ENCODE measurements at places on chromosomes 7 and 10.

DNA sequence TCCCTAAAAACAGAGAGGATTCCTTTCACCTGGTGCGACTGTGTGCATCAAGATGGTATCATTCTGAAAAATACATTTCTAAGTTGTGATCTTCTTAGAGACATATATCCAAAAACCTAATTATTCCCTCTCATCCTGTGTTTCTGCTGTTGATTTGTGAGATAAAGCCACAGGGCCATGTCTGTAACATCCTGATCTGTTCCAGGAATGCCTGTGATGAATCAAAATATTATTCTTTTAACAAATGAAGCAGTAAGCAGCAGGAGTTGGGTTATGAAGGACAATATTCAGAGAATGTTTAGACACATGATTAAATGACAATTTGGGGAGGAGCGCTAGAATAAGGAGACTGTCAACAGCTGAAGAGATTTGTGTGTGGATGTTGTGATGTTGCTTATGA is 731.4 kb downstream of the KCNMA1 start:
- no peak for DNase-seq

GRCh38 chr10:23702977-23703414 is 264.1 kb downstream of the OTUD1 start:
- DNase-seq: no peak

DNA sequence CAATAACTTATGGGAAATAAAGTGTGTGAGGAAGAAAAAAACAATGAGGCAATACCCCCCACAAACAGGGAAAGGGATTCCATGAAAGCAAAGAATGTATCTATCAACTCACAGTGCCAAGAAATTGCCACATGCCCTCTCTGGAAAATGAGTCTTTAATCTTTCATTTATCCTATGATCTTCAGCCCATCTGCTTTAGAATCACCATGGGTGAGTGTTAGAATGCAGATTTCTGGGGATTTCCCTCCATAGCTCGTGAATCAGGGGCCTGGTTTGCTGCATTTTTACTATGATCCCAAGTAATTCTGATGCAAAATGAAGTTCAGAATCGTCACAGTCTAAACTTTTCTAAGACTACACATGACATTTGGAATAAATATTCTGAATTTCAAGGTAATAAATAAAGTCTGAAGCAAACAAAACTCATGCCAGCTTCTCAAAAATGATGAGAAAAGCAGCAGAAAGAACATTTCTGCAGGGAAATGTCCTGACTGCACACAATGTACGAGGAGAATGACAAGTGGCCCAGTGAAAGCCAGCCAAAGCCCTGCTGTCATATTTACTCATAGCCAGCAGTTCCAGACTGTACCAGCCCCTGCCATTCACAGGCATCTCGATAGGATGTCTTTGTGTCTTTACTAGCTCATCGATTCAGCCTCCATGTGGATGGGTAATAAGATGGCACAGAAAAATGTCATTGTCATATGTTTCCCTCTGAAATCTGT is 167.1 kb downstream of the ELMO1 start:
- DNase-seq: peak; percentile 25

DNA sequence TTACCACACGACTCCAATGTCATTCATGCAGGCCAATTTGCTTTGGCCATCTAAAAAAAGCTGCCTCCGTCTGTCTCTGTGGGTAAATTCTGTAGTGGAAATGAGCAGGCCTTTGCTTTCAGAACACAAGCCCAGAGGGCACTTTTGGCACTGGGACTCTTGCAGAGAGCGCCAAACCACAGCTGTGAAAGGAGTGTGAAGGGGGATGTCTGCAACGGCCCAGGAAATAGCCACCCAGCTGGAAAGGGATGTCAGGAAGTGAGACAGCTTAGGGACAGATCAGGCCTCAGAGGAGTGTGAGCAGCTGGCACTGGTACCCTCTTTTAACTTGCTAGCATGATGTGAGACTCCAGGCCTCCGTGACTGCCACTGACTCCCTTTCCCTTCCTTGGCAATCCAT is 152.4 kb downstream of the DKK1 start:
- DNase-seq: no peak

- no peak for DNase-seq
Measured at GRCh38 chr10:73827346-73828089, 16.1 kb upstream of the NDST2 start.

- no peak for DNase-seq
Measured at GRCh38 chr7:111390000-111390399, 172.3 kb downstream of the IMMP2L start.

DNA sequence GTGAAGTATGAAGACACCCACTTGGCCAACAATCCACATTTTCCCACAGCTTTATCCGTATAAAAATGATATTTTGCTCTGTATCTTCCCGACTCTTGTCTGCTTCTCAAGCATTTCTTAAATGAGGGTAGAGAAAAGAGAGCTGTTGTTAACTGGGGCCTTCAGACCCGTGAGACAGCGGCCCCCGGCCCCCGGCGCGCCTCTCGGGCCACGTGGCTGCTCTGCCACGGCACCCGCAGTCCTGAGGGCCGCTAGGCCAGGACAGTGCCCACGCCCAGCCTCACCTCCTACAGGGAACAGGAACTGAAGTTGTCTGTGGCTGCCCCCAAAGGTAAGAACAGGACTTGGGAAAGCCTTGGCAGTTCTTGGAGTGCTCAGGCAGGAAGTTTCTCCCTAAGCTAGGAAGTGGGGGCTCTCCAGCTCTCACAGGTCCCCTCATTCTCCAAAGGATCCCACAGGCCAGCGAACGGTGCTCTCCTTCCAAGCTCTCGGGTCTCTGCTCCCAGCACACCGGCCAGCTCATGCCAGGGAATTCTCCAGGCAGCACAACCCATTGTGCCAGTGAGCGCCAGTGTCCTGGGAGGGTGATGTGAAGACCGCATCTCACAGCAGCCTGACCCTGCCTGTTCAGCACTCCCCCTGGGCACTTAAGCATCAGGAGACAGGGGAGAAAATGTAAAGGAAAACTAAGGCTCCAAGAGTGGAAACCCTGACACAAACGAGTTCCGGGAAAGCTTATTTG is 230.3 kb upstream of the PFKP start:
- no peak for DNase-seq

GRCh38 chr10:6409971-6410643 is 170.0 kb downstream of the PRKCQ start:
- no peak for DNase-seq

GRCh38 chr7:112596981-112597380 is 116.2 kb downstream of the LSMEM1 start:
- no peak for DNase-seq

GRCh38 chr10:31912289-31912688 is 16.3 kb downstream of the ARHGAP12 start:
- DNase-seq: no peak

DNA sequence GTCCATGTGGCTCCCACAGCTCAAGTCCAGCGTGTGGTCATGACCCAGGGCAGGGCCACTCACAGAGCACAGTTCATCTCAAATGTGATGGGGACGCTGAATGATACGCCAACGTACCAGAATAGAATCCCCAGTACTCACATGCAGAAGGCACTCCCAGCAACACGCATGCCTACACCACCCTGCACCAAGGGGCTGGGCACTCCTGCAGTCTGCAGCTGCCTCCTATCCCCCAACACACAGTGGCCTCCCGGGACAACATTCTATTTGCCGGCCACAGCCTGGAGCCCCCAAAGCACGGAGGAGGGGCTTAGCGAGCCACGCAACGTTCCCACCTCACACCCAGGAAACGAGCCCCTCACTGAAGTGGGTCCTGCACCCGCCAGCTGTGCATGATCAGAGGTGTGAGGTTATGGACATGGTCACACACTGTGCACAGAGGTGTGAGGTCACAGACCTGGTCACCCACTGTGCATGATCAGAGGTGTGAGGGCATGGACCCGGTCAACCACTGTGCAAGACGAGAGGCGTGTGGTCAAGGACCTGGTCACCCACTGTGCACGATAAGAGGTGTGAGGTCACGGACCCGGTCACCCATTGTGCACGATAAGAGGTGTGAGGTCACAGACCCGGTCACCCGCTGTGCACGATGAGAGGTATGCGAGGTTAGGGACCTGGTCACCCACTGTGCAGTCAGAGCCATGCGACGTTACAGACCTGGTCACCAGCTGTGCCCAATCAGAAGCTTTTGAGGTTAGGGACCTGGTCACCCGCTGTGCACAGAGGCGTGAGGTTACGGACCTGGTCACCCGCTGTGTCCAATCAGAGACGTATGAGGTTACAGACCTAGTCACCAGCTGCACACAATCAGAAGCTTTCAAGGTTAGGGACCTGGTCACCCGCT is 182.8 kb downstream of the DIP2C start:
- DNase-seq: no peak

DNA sequence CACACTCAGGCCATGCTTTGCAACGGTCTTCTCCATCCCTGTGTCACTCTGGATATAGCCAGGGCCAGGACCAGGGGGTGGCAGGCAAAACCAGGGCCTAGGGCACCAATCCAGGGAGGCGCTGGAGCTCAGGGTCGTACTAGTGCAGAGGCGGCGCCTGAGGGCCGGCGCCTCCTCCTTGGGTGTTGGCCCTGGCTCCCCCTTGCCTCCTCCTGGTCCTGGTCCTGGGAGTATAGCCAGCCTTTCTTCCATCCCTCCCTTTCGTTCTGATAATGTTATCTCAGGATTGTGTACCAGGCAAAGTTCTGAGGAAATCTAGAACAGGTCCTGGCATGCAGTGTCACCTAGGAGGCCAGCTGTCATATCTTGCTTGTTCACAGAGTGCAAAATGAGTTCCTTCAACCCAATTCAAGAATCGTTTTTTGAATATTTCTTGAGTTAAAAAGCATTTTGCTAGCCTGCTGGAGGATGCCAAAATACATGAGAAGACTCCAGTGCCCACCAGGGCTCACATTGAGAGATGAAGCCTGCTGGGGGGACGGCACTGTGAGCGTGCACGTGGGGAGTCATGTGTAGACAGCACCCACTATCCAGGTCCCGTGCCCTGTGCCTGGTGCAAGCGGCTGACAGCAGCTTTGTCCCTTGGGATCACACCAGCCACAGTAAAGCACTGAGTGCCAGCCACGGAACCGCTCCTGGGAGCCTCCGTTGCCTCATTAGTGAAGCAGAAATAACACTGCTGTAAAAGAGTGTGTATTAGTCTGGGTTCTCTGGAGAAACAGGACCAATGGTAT is 106.9 kb upstream of the C7orf33 start:
- no peak for DNase-seq

DNA sequence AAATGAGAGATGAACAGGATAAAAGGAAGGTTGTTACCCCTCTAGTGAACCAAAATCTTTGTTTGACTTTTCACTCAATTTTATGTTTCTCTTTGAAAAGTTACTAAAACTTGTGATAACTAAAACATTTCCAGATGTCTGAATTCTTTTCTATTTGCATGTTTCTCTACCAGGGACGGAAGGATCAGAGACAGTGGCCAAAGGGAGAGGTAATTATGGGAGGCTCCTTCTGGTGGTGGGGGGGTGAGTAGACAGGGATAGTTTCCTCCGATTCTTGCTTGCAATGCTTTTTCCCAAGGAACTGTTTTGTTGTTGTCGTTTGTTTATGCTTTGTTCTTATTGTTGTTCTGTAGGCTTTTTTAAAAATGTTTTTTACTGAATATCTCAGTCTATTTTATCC is 374.8 kb downstream of the INHBA start:
- DNase-seq: no peak

- DNase-seq: no peak
Measured at GRCh38 chr10:14904316-14904732, 25.7 kb downstream of the SUV39H2 start.

DNA sequence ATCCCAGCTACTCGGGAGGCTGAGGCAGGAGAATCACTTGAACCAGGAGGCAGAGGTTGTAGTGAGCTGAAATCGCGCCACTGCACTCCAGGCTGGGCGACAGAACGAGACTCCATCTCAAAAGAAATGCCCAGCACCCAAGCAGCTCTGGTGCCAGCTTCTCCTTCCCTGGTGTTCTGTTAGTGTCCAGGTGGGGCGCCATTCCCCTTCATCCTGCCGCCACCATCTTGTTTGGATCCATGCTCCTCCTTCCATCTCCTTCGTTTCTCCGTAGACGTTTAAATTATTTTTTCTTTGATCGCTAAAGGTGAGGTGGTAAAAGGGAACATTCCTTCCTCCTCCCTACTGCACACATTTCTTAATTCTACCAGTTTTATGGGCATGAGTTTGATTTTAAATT is 30.3 kb downstream of the PROSER2 start:
- DNase-seq: no peak

GRCh38 chr10:34116681-34117271 is 698.3 kb downstream of the PARD3 start:
- DNase-seq: no peak

- DNase-seq: no peak
Measured at GRCh38 chr7:123741940-123742339, 6.9 kb downstream of the WASL start.

DNA sequence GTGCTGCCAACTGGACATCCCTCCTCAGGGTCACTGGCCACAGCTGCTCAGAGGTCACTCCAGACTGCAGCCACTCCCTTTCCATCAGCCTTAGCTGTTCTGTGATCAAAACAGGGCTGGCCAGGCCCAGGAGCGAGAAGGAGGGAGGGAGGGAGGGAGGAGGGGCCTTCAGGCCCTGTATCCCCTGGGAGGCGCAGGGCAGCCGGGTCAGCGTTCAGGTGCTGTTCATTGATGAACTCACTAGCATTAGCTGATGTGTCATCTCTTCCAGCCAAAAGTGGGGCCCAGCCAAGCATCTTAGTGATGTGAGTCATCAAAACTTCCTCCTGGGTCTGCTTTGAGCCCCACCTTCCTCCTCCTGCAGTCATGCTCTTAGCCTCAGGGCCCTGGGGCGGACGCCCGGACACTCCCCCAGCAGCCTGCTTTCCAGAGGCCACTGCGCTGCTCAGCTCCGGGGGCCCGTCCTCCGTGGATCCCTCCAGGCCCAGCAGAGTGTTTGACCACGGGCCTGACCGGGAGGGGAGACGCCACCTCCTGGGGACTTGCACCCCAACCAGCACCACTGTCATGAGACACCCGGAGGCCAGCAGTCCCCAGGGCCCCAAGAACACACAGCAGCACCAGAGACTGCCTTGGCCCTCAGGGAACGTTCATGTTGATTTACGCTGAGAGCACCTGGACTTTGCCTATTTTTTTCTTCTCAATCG is 149.2 kb downstream of the PRKAG2 start:
- DNase-seq: no peak

DNA sequence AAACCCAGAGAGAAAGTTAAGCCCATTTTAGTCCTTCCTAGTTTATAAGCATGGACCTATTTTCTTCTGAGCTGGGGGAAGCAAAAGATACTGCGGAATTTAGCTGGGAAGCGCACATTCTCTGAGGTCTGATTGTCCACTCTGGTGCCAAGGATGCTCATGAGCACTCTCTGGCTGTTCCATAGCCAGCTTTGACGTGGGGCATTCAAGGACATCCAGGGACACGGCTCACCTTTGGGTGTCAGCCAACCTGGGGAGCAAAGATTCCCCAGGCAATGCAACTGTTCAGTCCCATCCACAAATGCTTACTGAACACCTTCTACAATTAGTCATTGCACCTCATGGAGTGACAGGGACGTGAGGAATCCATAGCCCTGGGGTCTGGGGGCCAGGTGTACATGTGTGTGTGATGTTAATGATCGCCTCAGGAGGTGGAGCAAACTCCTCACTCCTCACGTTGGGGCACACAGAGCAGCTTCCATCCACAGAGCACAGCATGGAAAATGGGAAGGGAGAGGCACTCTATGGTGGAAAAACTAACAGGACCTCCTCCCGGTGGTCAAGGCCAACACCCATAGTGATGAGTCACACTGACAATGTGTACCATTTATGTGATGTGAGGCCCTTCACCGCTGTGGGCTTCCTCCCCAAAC is 67.5 kb upstream of the IGFBP3 start:
- DNase-seq: no peak
